ENCODE measurements at places on chromosomes 1 and 21.
A peak's percentile ranks its signal among the peaks of the same experiment; 100 is the strongest.

GRCh38 chr1:206703661-206704060, 19.0 kb downstream of the MAPKAPK2 start:
- DNase-seq, result peak; percentile 54

GRCh38 chr1:17011092-17011438, 663 bp downstream of the ATP13A2 start:
- no peak for DNase-seq

DNA sequence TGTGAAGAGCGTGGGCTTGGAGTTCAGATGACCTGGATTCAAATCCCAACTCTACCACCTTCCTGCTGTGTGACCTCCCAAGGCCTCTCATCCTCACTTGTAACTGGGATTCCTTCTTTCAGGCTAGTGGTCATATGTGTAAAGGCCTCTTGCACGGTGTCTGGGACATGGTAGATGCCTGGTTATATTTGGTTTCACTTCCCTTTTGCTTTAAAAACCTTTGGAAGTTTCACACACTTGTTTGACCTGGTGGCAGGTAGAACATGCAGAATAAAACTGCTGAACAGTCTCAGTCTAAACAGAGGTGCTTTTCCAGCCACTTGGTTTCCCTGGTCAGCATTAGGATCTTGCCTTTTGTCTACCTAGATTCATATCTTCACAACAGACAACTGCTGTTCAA, 37.0 kb upstream of the RCAN3 start:
- no peak for DNase-seq

DNA sequence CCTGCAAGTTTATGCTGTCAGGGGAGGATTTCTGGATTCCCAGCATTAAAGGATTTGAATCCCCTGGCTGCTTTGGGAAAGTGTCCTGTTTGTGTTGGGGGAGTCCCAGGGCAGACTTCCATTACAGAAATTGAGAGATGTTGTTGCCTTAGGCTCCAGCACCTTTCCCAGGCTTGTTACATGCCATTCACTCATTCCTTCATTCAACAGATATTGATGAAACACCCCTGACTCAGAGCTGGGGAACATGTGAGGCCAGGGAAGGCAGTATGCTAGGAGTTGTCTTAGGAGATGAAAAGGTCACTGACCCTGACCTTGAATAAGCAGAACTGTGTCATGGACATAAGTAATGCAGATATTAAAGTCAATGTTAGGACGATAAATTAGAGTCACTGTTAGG, 161.7 kb downstream of the NTMT2 start:
- no peak for DNase-seq

DNA sequence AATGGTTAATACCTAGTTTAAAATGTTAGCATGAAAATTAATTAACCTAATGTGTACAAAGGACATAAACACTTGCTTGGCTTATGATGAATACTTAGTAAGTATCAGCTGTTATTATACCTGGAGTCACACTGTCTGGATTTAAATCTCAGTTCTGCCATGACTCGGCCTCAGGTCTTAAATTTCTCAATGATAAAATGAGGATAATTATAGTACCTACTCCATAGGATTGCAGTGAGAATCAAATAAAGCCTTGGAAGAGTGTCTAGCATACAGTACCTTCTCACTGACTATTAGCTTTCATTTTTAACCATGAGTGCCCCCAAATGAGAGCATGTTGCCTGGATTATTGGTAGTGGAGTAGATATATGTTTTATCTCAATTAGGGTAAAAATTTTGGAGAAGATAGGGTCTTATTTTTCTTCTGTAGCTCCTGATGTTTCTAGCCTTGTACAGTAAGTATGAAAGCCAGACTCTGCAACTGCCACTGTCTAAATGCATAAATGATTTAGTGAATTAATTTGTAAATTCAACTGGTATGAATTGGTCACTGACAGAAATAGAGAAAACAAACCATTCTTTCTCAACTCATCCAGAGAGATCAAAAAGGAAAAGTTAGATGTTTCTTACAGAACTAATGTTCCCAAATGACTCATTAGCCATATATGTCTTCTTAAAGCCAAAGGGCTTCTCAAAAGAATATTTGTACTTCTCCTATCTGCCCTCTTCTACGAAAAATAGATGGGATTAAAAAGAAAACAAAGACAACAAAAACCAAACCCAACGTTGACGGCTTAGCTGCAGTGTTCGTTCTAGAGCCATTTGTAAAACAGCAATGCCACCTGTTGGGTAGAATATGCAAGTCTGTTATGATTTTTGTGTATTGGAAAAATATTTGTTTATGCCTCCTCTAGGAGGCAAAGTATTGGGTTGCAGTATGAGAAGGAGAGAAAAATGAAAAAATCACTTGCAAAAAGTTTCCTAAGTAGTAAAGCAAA, 53.8 kb upstream of the MROH9 start:
- DNase-seq, result no peak

DNA sequence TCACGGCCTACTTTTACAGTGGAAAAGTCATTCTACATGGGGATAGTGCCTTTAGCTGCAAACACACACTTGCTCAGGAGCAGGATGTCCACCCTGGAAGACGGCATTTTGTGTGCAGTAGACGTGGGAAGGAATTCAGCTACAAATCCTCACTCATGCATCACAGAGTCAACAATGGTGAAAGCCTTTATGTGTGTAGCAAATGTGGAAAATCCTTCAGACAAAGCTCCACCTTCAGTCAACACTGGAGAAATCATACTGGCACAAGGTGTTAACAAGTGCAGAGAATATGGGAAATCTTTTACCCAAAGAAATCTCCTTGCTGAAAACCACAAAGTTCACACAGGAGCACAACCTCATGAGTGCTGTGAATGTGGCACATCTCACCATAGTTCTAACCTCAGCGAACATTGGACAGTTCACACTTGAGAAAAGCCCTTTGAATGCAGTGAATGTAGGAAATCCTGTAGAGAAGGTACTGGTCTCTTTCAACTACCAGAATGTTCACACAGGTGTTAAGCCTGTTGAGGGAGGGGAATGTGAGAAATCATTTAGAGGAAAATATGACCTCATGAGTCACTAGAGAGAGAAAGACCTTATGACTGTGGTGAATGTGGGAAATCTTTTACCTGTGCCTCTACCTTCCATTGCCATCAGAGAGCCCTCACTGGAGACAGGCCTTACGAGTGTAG, 101.8 kb downstream of the PTGS2 start:
- DNase-seq, result no peak

- no peak for DNase-seq
Measured at GRCh38 chr1:226655251-226656163, 83.6 kb downstream of the ITPKB start.

GRCh38 chr1:227297073-227297793, 21.1 kb downstream of the CDC42BPA start:
- DNase-seq, result no peak

GRCh38 chr1:162605225-162605927, 26.9 kb upstream of the DDR2 start:
- DNase-seq, result no peak

DNA sequence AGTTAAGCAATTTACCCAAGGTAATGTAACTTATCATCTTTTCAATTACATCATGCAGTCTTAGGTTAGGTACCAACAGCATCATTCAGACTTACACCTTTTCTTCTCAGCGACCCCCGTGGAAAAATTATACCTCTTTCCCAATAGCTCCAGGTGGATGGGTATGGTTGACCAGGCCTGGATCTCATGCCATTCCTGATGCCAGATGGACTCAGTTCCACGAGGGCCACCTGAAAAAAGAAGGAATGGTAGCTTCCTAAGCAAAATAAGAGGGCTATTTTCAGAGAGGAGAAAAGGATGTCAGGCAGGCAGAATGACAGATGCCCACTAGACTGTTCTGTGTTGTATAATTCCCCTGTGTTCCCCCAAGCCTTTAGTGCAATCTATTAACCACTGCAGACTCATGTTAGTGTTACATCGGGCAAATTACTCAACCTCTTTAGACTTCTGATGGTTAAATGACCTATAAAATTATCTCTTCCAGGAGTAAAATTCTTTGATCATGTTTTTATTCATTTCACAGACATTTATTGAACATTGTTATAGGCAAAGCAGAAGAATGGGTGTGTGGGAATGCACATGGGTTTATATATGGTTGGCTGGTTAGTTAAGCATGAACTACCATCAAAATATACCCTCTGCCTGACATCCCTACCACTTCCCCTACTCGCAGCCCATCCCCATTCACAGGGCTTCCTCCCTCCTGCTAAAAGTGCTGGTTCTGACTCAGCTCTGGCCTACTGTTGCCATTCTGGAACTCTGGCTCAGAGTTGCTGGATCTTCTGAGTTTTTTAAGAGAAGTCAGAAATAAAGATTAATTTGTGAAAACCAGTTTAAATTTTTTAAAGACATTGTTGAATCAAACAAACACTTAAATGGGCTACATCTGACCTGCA, 10.6 kb upstream of the MYSM1 start:
- DNase-seq, result no peak

DNA sequence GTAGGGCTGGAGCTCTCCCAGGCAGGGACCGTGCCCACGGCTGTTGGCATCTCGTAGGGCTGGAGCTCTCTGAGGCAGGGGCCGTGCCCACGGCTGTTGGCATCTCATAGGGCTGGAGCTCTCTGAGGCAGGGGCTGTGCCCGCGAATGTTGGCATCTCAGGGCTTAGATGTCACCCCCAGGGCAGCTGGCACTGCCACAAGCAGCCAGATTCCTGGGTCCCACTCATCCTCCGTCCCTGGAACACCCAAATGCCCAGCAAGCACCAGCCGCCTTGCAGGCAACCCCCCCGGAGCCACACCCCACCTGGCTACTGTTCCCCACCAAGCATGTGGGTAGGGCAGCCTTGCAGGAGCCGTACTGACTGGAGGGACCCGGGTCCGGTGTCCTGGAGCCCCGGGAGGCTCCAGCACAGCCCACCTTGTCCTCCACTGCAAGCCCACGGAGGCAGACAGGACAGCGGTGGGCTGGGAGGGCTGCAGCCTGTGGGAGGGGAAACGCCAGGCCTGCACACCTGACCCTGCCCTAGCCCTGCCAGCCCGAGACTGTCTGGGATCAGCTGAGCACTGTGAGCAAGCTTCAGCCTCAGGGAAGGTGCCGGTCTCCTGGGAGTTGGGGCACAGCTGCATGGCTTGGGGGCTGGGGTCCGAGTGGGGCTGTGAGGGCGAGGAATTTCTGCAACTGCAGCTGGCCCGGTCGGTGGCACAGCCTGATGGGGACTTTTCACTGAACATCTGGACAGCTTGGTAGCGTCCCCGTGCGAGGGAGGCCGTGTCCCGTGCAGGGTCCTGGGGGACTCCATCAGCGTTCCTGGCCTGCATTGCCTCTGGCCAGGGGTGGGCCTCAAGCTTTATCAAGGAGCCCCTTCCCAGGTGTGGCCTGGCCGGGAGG, 53.6 kb downstream of the COL18A1 start:
- no peak for DNase-seq

- no peak for DNase-seq
Measured at GRCh38 chr1:64472040-64472376, 2.1 kb downstream of the CACHD1 start.

GRCh38 chr1:11151114-11151513, 38.0 kb upstream of the ANGPTL7 start:
- DNase-seq, result no peak

DNA sequence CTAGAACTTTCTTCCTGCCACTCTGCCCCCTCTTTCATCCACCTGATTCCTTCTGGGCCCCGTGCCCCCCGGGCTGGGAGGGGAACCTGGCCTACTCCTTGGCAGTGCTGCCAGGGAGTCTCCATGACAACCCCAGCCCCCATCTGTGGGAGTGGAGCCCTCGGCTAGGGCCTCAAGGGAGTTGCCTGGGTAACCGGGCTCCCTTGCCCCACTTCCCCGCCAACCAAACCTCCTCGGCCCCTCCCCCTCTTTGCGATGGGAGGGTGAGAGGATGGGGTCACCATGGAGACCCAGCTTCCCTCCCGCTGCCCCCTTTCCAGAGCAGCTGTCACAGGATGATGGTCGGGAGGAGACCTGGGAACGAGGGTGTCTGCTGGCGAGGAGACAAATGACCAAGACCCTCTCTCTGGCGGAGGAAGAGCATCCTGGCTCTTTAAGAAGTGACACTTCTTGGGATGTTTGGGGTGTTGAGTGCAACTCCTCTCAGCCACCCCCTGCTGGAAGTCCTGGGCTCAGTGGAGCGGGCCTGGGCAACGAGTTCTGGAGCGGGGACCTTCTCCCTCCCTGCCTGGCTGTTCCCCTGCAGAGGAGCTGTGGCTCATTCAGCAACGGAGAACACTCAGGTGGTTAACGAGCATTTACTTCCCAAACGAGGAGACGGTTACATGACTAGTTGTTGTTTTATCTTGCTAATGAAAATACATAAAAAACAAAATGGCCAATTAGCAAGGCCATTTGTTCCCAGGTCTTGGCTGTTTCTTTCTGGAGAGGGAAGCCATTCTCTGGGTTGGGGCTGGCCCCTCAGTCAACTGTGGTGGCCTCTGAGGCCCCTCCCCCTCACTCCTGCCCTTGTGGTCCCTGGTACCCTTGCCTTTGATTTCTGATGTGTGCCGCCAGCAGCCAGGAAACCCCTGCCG, 82.8 kb downstream of the UBIAD1 start:
- DNase-seq, result no peak

- DNase-seq, result no peak
Measured at GRCh38 chr1:11326070-11326469, 53.1 kb downstream of the UBIAD1 start.

DNA sequence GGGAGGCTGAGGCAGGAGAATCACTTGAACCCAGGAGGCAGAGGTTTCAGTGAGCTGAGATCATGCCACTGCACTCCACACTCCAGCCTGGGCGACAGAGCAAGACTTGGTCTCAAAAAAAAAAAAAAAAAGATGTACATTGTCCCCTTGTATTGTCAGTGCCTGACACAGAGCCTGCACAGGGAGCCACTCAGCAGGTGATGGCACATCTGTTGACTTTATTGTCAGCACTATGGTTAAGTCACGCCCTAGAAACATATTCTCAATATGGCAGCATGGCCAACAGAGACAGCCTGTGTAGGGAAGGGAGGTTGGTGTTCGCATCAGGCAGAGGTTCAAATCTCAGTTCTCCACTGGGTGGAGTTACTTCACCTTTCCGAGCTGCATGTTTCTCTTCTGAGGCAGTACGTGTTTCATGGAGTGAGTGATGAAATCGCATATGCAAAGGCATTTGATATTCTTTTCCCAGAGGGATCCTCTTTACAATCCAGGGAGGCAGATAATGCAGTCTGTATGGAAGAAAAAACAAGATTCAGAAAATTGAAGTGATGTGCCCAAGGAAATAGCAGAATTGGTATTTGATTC, 20.6 kb downstream of the LAMC2 start:
- DNase-seq, result no peak

DNA sequence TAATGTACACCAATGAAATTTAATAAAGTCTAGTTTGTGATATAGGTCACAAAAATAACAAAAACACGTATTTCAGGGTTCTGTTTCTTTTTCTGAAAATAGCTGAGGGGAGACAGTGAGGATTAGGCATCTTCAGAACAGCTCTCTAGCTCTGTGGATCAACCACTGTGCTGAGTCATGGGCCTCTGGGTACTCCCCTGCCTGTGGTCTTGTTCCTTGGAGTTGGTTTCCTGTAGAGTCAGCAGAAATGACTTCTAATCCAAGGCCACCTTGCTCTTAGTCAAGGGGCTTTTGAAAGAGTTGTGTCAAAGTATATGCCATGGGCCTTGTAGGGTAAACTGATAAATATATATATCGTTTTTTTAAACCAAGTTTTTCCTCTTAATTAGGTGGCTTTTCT, 141.8 kb upstream of the ZRANB2 start:
- DNase-seq, result no peak

All from T-helper 17 cell (primary cell).